ENCODE measurements at places on chromosomes 5 and 9.

DNA sequence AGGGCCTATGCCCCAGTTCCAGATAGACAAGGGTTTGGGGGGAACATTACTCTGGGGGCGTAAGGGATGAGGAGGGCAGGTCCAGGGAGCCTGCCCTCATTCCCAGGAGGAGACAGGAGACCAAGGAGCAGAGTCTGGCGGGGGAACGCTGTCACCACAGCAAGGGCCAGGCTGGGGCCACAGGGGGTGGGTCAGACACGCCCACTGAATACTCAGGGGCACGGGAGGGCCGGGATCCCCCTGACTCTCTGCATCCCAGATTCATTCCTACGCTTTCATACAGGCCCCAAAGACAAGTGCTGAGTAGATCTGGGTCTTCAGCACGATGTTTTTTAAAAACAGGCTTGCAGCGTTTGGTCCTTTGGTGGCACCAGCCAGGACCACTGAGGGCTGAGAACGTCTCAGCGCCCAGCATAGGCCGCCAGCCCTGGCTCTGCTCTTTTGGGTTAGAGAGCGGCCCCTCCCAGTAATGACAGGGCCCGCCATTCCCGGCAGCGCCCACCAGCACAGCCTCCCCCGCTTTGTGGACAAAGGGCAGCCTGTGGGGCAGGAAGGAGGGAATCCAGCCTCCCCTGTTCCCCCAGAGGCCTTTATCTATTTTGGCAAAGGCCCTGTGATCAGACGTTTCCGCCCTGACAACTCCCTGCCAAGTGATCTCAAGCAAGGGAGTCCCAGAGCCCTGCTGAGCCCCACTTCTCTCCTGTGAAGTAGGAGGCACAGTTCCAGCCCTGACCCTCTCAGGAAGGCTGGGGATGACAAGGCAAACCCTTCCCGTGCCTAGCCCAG is 24.9 kb downstream of the NEK6 start:
- DNase-seq: no peak

- no peak for DNase-seq
Observed at GRCh38 chr9:110746211-110746930, 77.8 kb downstream of the MUSK start.

DNA sequence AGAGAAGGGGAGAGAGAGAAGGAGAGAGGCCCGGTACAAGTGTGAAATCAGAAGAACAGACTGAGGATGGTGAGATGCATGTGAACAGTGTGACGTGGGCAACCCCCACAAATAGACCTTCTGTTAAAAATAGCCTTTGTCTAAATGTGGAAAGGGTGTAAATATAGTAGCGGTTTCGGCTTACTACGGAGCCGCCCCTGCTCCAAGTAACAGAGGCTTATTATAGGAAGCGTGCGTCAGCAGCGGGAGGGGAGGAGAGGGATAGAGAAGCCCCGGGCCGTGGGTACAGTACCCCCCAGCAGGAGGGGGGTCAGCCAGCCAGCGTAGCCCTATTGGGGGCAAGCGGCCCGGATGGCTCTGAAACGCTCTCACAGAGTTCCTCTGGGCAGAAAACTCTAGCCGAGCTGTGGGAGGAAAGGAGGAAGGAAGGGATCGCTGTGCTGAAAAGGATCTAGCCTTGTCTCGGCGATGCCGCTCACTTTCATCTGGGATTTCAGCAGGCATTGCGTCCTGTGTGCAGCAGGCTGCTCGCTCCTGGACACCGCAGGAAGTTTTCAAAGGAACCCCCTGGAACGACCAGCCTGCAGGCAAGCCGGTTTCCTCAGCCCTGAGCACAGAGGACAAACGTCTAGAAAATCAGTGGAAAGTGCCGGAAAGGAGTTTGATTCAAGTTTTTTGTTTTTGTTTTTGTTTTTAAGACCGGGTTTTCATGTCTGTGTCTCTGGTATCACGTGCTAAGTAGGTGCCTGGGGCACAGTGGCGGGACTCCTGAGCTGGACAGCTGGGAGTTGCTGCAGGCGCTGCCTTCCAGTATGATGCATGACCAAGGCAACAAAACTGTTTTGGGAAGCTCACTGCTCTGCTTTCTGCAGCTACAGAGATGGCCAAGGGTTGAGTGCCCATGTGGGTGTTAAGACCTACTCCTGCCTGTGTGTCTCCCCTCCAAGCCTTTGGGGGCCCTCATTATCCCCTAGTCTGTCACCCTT is 146.6 kb downstream of the SEC61B start:
- DNase-seq: peak; percentile 71

DNA sequence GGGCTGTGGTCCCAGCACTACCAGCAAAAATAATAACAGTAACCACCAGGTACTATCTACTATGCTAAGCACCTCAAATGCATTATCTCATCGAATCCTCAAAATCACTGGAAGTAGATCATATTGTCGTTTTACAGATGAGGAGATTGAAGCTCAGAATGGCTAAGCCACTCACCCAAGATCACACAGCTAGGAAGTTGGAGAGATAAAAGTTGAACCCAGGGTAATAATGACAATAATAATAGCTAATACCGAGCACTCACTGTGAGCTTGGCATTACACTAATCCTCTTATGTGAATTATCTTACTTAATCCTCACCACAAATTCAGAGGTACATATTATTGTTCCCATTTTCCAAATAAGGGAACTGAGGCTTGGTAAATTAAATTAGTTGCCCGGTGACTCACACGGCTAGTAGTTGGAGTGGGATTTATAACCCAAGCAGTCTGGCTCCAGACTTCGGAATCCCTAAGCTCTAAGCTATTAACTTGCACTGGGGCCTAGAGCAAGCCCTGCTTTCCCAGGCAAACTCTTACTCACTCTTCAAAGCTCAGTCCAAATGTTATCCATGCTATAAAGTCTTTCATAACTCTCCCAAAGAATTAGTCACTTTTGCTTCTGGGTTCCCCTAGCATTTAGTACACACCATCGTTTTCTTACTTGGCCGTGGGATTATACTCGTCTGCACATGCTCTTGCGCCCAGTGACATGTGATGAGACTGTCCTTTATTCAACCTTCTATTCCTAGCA is 3.8 kb downstream of the ARSI start:
- peak; percentile 98 for DNase-seq

- no peak for DNase-seq
Observed at GRCh38 chr9:100126423-100126822, 27.4 kb downstream of the INVS start.

GRCh38 chr9:138009803-138010690 is 132.5 kb downstream of the CACNA1B start:
- DNase-seq: no peak

- DNase-seq: no peak
Observed at GRCh38 chr9:76585487-76586389, 126.8 kb downstream of the GCNT1 start.

GRCh38 chr9:78103971-78104433 is 72.4 kb upstream of the GNAQ start:
- no peak for DNase-seq

DNA sequence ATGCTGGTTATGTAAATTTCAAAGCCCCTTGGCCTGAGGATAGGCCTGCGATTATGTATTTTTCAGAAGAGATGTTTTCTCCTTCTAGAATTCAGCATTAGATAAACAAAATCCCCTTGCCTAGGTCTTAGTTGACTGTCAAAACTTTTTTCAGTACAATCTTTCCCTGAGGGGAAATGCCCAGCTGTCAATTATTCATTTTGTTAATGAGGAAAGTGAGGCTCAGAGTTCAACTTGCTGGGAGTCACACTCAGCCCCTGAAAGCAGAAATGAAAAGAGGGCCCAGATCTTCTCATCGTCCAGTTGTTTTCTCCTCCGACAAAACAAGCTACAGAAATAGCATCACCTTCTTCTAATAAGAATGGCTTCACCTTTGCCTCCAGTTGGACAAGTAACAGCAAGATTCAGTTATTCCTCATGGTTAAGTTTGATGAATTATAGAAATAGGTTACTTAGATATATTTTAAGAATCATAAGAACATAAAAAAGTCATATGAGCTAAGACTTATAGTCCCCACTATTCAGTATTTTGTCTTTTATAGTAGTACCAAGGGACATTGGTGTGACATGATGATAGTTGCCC is 627.1 kb upstream of the WWC1 start:
- DNase-seq: no peak

GRCh38 chr9:113506090-113506589 is 42.6 kb downstream of the RGS3 start:
- no peak for DNase-seq
